ENCODE measurements at places on chromosomes 1 and 21. TPM values are rescaled to one million over a fixed set of nuclear protein-coding genes. Genes with fewer than 3 reads are reported as not detected.

The LCE1B gene
- not detected for total RNA-seq

- DNase-seq: peak; percentile 35
- H3K4me1 ChIP-seq: peaks cover 46% of the 10 kb centered on the region
- no peaks in the 10 kb centered on the region for H3K36me3 ChIP-seq
- no peaks in the 10 kb centered on the region for H3K27me3 ChIP-seq
- H3K27ac ChIP-seq: peak overlapping the region; percentile 98
- peak overlapping the region; percentile 89 for H3K4me3 ChIP-seq
Observed at GRCh38 chr1:235503403-235504121, 690 bp downstream of the B3GALNT2 start.

The TMEM81 gene
- 1.1 TPM for total RNA-seq

The CLCA1 gene
- total RNA-seq: not detected

- DNase-seq: no peak
- no peak overlapping the region for H3K4me3 ChIP-seq
- H3K36me3 ChIP-seq: peaks cover 16% of the 10 kb centered on the region
- H3K4me1 ChIP-seq: no peaks in the 10 kb centered on the region
- H3K27ac ChIP-seq: no peak overlapping the region
Observed at GRCh38 chr1:109354929-109355328, 42.8 kb downstream of the SORT1 start.

The CLDN8 gene
- total RNA-seq: not detected

Data from HepG2 (cell line).